ENCODE measurements at places on chromosomes 7 and 10.

DNA sequence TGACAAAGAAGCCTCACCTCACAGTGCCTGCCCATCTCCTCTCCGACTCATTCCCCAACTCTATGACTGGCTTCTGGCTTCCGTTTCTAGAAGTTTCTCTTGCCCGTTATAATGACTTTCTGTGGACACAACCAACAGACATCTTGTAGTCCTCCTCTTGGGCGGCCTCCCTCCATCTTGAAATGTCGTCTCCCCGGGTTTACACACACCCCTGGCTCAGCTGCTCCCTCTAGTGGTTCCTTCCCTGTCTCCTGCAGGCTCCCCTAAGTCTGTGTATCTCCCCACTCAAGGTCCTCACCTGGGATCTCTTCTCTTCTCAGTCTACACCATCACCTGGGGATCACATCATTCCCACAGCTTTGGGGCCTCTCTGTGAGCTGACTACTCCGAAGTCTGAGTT lies 123.4 kb upstream of the NEBL start:
- DNase-seq, result no peak

GRCh38 chr10:33377658-33378025 lies 43.2 kb upstream of the NRP1 start:
- DNase-seq, result no peak

GRCh38 chr7:46663025-46663424 lies 742.0 kb upstream of the IGFBP3 start:
- DNase-seq, result no peak

DNA sequence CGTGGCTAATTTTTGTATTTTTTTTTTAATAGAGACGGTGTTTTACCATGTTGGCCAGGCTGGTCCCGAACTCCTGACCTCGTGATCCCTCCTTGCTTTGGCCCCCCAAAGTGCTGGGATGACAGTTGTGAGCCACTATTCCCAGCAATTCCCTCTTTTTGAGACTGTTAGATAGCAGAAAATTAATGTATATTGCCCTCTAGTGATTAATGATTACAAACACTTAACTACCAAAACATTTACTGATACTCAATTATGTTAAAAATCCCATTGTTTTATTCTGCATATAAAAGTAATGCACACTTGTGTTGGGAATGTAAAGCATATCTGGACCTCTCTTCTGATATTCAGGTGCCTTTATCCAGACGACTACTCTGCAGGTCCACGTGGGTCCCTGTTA lies 41.2 kb upstream of the COBL start:
- DNase-seq, result no peak

GRCh38 chr10:80318742-80319141 lies 29.3 kb upstream of the MAT1A start:
- no peak for DNase-seq

GRCh38 chr7:93030605-93031225 lies 87.1 kb downstream of the SAMD9 start:
- no peak for DNase-seq

- DNase-seq, result no peak
Measured at GRCh38 chr10:19970717-19971116, 154.5 kb downstream of the PLXDC2 start.

DNA sequence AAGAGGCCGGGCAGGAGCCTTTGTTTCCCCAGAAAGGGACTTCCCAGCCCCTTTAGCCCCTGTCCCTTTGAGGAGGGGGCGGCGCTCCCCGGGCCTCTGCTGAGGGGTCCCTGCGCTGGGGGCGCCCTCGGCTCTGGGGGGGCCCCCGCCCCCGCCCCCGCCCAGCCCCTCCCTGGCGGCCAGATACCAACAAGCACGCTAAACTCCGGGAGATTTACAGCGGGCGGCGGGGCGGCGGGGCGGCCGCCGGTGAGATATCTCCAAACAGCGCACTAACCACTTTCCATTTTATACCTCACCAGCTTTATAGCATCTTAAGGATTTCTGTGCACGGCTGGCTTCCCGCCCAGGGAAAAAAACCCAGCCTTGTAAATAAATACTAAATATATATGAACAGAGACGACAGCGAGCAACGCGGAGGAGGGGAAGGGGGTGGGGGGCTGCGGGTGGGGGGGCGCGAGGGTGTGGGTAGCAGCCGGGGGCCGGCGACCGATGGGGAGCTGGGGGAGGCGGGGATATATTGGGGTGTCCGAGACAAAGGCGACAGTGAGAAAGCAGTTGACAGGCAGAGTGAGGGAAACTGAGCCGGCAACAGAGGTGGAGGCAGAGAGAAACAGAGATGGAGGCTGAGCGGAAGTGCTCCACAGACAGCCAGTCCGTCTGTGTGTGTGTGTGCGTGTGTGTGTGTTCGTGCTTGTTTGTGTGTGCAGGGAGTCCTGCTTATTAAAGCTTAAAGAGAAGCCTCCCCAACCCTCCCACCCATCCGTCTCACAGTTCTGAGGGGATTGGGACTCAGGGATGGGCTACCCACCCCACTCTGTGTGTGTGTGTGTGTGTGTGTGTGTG lies 85.8 kb downstream of the HIF1AN start:
- no peak for DNase-seq

GRCh38 chr7:133633055-133633454 lies 380.2 kb downstream of the EXOC4 start:
- no peak for DNase-seq

DNA sequence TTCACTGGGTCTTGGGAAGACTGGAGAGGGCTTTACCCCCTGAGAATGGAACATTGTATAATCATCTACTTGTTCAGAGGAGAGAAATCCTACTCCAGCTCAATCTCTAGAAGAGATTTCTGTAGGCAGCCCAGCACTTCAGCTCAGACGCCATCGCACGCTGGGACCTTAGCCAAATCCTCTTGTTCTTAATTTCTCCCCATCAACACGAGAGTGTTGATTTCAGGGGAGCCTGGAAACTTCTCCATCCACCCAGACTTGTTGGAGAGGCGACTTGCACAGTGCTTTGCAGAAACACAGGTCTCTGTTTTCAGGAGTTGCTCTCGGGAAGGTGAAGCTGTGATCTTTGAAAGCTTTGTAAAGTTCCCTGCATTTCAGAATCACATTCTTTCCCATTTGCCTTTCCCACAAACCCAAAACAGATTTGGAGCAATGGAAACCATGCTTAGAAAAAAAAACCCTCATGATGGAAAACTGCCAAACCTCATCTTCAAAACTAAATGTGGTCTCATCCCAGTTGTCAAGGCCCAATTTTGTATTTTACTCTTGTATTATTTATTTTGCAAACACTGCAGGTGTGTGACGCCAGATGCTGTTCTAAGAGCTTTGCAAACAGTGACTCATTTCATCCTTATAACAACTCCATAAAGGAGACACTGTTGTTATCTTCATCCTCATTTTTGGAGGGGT lies 60.9 kb downstream of the CALML3 start:
- no peak for DNase-seq

GRCh38 chr7:24713039-24713793 lies 44.0 kb downstream of the GSDME start:
- no peak for DNase-seq

Measured in stimulated activated CD8-positive, alpha-beta memory T cell treated with anti-CD3 and anti-CD28 coated beads, Interleukin-12 subunit alpha, Interleukin-12 subunit beta, amount 100 ng/mL, for 4 hours (primary cell).